ENCODE measurements at places on chromosomes 1 and 21. TPM values are rescaled to one million over a fixed set of nuclear protein-coding genes. Genes with fewer than 3 reads are reported as not detected.
A peak's percentile ranks its signal among the peaks of the same experiment; 100 is the strongest.

DNA sequence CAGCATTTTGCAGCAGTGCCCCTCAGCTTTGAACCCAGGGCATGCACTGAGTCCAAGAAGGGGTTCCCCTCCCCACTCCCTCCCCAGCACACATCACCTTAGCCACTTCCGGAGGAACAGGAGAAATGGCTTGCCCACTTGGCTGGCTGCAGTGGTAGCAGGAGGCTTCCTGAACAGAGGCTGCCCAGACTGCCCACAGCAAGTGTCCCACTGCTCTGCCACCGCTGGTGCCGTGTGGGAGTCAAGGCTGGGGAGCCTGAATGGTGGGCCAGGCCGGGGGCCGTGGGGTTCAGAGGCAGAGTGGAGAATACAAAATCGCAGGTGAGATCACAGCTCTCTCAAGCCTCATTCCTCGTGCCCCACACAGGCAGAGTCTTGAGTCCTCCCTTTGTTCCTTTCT, 34.5 kb downstream of the CD247 start:
- no peak for DNase-seq

GRCh38 chr1:14810595-14811361, 212.3 kb downstream of the KAZN start:
- DNase-seq: no peak

- DNase-seq: no peak
These were observed 149.5 kb downstream of the FGGY start for GRCh38 chr1:59446257-59446901.

- no peak for DNase-seq
These were observed 14.4 kb downstream of the INAVA start for GRCh38 chr1:200909071-200909470.

- no peak for DNase-seq
These were observed 4.6 kb downstream of the LRP8 start for GRCh38 chr1:53323316-53323715.

DNA sequence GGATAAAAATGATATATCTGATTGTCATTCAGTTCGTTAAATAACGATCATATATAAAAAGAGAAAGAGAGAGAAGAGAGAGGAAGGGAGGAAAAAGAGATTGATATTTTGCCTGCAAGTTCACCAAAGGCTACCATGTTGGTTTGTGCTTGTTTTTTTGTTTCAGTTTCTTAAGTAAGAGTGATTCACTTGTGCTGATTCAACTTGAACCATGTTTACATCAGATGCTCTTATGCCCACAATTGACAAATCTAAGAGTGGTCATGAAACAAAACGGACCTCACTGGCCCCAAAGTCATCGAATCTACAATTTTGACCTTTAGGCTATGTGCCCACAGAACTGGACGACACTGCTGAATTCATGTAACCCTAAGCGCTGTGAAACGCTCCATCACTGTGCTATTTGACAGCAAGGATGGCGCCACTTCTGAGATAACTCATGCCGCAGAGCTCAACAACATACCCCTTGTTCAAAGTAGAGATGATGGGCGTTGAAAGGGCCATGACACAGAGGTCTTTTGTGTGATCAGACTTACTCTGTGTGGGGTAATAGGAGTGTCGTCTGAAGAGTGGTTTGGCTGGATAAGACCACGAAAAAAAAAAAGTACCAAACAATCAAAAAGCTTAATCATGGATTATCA, 481.4 kb downstream of the SETD4 start:
- DNase-seq: no peak

DNA sequence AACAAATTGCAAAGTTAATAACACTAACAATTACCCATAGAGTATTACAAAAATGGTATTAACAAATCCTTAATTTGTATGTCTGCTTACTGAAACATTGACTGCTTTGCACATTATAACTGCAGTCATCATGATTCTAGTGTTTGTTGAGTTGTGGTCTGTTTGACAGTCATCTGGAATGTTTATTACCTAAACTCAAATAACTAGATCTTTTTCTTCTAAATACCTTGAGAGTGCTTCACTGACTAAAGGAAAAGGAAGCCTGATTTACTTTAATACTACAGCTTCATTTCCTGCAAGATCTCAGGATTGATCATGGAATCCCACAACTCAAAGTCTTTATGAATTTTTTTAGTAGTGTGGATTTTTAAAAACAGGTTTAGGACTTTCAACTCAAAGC, 70.0 kb downstream of the HMCN1 start:
- DNase-seq: no peak

DNA sequence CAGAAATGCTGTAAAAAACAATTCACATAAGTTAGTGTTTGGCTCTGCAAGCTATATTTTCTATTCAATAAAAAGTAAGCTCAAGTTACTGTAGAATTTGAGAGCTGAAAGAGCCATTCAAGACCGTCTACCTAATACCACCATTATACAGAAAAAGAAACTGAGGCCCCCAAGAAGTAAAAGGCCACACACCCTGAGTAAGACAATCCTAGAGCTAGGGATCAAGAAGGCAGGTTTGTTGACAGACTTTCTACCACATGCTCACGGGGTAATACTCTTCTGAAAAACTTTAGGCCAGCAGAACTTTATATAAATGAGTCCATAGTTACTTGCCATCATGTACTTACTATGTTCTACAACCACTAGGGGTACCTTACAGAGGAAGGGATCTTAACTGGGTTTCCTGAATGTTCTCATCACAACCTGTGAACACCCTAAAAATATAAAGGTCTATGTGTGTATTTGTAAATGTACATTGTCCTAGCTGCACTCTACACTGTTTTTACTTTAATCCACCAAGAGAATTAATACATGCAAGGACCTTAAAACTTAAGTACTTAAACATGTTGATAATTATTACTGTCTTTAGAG, 2.7 kb downstream of the PSMG1 start:
- DNase-seq: no peak

DNA sequence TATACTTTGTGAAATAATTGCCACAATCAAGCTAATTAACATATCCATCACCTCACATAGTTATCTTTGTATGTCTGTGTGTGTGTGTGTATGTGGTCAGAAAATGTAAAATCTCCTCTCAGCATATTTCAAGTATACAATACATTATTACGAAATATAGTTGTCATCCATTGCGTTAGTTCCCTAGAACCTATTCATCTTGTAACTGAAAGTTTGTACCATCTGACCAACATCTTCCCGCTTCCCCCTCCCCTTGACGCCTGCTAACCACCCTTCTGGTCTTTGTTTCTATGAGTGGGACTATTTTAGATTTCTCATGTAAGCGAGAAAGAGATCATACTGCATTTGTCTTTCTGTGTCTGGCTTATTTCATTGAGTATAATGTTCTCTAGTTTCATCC, 455.3 kb downstream of the KCNT2 start:
- no peak for DNase-seq

DNA sequence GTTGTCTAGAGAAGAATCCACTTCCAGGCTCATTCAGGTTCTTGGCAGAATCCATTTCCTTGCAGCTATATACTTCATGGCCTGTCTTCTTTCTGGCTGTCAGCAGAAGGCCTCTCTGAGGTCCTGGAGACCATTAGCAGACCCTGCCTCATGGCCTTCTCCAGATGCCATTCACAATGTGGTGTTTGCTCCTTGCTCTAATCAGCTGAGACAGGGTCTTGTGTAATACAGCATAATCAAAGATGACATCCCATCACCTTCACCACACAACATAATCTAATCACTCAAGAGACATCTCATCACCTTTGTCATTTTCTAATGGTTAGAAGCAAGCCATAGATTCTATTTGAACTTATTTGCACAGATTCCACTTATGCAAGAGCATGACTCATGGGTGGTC, 403.9 kb upstream of the LRRC7 start:
- no peak for DNase-seq

DNA sequence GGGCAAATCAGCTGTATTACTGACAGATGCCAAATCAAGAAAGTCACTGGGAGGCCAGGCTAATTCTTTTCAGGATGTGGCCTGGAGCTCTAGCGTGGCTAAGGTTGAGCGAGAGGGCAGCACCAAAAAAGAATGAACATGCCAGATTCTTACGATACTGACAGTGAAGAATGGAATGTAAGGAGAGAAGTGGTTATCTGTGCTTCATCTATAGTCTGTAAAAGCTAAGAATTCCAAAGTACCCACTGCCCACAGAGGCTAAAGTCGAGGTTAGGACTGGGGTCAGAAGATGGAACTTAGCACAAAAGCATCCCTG, 32.7 kb downstream of the TFAP2E start:
- DNase-seq: no peak

DNA sequence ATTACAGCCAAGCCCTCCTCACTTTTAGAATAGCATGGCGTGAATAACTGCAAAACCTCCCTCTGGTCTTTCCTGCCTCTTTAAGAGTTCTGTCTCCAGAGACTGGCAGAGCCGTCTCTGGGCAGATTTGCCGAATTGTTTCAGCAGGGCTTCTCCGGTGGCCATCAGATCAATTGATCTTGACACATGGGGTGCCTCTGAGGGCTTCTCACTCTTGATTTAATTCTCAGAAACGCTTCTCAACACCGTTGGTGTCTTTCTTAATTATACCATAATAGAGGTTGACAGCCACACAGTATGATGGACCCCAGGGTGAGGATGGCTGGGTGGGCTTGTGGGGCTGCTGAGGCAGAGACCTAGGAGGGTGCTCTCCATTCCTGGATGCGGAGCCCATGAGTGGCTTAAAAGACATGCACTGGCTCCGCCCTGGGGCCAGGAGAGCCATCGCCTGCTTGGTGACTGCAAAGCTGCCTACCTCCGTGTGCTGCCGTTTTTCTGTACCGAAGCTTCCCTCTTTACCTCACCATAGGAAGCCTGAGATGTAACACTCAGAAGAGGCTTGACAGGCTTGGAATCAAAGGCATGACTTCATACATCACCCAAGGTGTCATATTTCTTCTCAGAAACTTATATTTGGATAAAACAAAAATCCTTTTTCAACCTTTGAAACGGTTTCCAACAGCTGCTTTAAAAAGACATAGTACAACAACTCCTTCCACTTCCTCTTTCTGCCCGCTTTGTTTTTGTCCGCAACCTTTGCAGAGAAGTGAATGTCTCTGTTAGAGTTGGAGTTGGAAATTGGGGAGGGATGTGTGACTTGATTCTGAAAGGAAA, 82.9 kb downstream of the GALNT2 start:
- peak; percentile 39 for DNase-seq

DNA sequence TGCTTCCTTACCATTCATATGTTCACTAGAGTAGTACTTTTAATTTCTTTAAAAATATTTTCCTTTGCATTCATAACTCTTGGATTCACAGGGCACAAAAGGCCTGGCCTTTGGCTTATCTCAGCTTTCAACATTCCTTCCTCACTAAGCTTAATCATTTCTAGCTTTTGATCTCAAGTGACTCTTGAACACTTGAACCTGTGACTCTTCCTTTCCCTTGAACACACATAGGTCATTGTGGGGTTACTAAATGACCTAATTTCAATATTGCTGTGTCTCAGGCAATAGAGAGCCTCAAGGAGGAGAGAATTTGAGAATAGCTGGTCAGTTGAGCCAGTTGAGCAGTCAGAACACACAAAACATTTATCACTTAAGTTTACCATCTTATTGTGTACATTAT, 49.9 kb downstream of the COL11A1 start:
- no peak for DNase-seq

- no peak for DNase-seq
These were observed 92.6 kb downstream of the NID1 start for GRCh38 chr1:235972311-235972689.

KCNA2 gene
- total RNA-seq: 0.70 TPM

GRCh38 chr1:154151311-154151710, 3.6 kb downstream of the NUP210L start:
- no peak for DNase-seq

GRCh38 chr1:197859024-197859423, 43.4 kb upstream of the C1orf53 start:
- no peak for DNase-seq

DNA sequence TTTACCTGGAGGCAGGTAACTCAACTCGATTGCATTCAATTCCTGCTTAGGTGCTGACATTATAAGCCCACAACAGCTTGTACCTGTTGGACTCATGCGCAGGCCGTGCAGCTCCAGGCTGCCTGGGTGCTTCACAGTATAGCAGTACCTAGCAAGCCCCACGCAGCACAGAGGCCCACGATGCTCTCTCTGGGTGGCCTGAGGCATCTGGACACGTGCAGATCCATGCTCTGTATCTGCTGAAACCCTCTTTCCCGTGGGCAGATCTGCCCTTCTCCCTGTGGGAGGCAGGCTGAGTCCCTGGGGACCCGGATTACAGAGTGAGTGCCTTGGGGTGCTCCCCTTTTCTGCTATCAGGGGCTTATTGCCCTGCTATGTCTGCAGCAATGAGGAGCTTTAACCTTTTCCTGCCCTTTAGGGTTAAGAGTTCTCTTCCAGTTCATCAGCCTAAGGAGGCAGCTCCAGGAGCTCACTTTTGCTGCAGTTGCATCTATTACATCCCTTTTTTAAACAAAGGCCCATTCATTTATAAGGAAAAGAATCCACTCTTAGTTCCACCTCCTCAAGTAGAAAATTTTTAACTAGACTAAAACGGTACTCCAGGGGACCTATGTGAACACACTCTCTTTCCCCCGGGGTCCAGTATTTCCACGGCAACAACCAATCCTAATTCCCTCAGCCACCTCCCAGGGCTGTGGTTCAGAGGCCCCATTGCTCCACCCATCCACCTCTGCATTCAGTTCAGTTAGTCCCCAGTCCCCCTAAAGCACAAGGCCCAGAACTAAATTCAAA, 19.3 kb downstream of the ITPKB start:
- DNase-seq: no peak

GRCh38 chr21:45839274-45839673, 142.3 kb upstream of the COL6A1 start:
- no peak for DNase-seq

GRCh38 chr1:236524895-236525184, 1.1 kb downstream of the LGALS8 start:
- DNase-seq: no peak

GRCh38 chr1:169427081-169427641, at the start of gene CCDC181:
TSS of gene CCDC181 (minus strand) at chr1:169427474. CDS start at chr1:169424927, 2,547 bp downstream.
- DNase-seq: peak; percentile 72

GRCh38 chr21:38386967-38387366, 111.3 kb downstream of the ERG start:
- no peak for DNase-seq

GRCh38 chr1:109622895-109623294, 3.3 kb downstream of the AMPD2 start:
- DNase-seq: no peak

DNA sequence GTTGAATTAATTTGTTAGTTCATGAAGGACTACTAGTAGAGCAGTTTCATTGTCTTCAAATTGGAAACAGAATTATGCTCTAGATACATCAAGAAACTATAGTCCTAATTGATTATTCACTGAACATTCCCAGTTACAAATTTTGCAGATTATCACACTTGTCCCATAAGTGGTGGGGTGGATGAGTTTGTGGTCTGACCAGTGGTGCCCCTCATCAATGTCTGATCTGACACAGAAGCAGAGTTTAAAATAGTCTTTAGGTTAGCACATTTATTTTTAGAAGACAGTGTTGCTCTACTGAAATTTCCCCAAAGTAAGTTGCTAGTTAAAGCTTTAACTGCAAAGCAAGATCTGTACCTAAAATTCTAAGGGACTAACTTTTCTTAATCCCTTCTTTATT, 42.9 kb downstream of the INKA2 start:
- DNase-seq: no peak

UBE2U gene
- 1.2 TPM for total RNA-seq

PIGV gene
- total RNA-seq: 5.5 TPM

GRCh38 chr1:115596080-115596780, 45.5 kb upstream of the VANGL1 start:
- DNase-seq: no peak
